Stimulated activated naive CD4-positive, alpha-beta T cell treated with Interleukin-2 at 50 U/mL for 16 hours (primary cell): ENCODE measurements at places on chromosomes 3 and 15.

GRCh38 chr3:124770336-124771082, 40.3 kb downstream of the UMPS start:
- no peak for DNase-seq

GRCh38 chr3:187074846-187075245, 64.5 kb downstream of the RPL39L start:
- DNase-seq, result no peak

- DNase-seq, result no peak
These were observed 90.2 kb upstream of the SNTN start for GRCh38 chr3:63562323-63562722.

DNA sequence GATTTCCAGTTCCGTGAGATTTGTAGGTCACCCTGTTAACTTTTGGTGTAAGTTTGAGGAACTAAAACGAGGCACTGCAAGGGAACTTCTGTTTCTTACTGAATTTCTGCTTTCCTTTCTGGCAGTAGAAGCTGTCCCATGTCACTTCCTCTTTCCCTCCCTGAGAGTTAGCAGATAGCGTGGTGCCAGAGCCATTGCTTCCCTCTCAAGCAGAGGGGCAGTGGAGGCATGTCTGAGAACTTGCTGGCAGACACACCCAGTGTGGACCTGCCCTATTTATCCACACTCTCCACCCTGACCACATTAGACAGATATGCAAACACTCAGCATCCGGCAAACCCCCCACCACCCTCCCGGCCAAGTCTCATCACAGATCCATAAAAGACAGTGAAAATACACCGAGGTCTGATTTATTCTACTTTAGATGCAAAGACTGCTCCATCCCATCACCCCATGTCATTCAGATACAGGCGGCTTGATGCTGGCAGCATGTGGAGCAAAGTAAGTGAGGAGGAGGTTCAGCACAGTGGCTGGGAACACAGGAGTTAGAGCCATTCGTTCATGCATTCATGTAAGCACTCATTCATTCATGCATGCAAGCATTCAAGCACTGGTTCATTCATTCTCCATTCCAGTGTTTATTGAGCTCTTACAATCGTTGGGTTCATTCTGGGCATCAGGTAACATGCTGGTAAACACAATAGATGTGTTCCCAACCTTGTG, 324.7 kb downstream of the SHQ1 start:
- DNase-seq, result no peak

- DNase-seq, result no peak
These were observed 422.2 kb downstream of the FHIT start for GRCh38 chr3:60829058-60829457.

- DNase-seq, result no peak
These were observed 99.9 kb downstream of the APBA2 start for GRCh38 chr15:28985691-28986090.

GRCh38 chr3:15903164-15903563, 105.4 kb upstream of the ANKRD28 start:
- no peak for DNase-seq

DNA sequence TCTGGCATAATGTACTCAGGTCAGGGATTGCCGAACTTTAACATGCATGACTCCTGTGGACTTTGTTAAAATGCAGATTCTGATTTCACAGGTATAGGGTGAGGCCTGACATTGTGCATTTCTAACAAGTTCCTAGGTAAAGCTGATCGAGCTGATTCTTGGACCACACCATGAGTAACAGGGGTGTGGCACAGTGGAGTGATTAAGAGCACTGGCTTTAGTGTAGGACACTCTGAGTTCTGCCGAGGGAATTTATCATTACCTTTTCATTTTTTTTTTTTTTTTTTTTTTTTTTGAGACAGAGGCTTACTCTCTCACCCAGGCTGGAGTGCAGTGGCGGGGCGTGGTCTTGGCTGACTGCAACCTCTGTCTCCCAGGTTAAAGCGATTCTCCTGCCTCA, 169.3 kb downstream of the ADAMTS9 start:
- DNase-seq, result no peak

GRCh38 chr3:114608293-114608692, 314.5 kb downstream of the TIGIT start:
- DNase-seq, result no peak

GRCh38 chr3:10189557-10190354, 25.0 kb downstream of the IRAK2 start:
- peak; percentile 10 for DNase-seq

GRCh38 chr3:170506556-170506955, 79.3 kb downstream of the SLC7A14 start:
- DNase-seq, result no peak

DNA sequence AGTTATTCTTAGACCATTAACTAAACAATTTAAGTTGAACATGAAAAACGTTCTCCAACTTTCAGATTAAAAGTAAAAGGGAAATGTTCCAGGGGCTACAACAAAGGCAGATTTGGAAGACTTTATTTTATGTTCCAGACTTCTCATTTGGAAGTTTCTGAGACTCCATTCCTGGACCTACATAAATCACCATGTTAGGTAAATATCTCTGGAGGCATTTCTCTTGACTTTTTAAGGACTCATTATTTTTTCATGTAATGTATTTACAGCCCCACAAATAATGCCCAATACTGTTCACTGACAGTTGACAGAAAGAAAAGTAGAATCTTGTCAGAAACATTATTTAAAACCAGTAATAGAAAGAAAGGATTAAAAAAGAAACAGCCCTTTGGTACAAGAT, 352.1 kb downstream of the SLC9A9 start:
- DNase-seq, result no peak

DNA sequence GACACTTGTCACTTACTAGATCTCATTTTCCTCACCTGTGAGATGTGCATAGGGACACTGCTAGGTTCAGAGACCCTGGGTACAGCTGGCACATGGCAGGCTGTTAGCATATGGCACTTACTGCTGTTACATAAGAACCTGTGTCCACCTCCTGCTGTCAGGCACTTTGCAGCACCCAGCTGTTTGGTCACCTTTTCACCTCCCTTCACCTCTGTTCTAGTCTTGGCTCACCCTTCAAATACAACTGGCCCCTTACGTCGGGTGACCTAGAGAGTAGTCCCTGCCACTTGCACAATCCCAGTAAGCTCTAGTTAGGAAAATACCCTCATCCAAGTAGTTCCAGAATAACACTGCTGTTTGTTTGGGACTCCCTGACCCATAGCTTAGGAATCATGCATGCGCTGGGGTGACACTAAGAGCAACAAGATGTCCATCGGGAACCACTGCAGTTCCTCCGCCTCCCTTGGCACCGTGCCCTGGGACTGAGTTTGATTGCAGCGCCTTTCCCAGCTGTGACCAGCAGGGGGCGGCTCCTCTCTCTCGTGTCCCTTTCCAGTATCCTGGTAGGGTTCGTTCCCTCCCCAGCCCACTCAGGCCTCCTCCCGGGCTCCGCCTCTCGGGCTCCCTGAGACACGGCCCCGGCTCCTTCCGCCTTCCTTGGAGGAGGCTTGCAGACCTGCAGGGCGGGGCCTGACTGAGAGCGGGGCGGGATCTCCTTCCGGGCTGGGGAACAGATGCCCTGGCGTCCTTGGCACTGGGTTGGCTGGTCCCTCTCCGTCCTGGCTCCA, 78.6 kb downstream of the ABHD5 start:
- peak; percentile 54 for DNase-seq

DNA sequence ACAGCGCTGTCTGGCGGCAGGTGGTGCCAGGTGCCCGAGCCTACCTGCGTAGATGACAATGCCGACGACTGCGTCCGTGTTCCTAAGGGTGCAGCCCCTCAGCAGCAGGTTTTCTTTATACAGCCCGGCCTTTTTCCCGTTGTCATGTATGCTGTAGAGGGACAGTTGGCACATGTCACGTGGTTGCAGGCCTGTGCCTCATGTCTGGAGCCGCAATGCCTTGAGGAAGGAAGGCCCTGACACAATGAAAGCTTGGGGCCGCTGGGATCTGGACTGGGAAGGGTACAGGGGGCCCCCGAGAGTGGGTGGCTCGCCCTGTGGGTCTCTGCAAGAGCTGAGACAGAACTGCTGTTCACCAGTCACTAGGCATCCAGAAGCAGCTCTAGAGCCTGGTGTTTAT, 136.0 kb downstream of the ATP10A start:
- no peak for DNase-seq

DNA sequence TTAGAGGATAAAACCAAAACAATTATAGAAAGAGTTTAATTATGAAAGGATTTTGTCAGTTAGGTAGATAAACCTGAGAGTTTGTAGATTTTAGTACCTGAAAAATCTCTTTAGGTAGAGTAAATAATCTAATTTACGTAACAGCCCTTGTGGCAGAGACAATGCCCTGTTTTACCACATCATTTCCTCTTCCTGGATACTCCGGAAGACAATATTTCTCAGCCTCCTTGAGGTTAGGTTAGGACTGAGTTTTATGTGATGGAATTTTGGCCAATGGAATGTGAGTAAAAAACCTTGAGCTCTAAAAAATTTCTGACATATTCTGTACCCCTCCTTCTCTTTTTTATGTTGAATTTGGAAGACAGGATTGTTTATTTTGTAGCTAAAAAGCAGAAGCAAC, 50.7 kb upstream of the TPRG1 start:
- no peak for DNase-seq

DNA sequence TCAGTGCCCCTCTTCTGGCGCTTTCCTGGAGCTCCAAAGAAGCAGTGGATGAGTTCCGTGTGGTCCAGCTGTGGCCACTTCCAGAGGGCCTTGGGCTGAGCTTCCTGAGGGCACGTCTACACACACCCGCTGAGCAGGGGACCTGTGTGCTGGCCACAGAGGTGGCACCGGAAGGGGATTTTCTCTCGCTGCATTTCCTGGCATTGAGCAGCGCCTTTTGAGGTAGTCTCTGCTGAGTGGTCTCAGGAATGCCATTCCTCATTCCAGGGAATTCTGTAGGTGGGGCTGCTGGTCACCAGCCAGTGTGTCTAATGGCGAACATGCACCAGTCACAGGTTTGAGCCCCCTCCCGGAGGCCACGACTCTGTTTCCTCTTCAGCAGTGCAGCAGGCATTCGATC, 48.1 kb downstream of the AMOTL2 start:
- DNase-seq, result no peak

DNA sequence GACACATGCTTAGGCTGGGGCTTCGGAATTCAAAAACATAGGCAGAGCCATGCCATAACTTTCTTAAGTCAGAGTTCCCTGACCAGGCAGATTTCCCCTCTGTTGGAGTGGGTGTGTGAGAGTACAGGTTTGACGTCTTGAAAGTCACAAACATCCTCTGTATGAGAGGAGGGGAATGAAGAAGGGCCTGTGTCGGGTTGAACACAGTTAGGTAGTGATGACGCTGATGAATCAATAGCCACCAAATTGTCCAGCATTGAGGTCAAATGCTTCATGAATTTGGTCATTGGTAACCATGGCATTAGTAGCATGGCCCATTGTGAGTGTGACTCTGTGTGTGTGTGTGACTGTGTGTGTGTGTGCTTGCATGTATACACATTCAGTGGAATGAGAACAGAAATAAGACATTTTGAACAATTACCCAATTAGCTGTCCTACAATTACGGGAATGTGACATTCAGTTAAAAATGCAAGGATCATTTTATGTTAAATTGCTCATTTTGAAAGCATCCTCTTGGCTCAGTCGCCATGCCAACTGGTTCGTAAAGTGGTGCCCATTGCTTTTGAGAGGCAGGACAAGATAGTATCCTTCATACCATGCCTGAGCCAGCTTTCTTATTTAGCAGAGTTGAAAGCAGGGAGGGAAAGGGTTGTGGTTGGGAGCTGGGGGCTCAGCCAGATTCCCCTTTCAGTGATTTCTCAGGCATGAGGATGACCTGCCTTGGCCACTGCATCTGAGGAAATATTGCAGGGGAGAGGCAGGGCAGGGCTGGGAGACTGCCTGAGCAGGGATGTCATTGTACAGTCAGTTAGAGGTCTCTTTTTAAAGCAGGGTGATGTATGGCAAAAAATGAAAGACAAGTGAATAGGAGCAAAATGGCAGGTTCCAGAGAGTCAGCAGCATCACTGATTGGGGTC, 35.4 kb downstream of the RBP2 start:
- DNase-seq, result no peak

GRCh38 chr15:88649286-88649733, 10.5 kb downstream of the ISG20 start:
- peak; percentile 70 for DNase-seq

DNA sequence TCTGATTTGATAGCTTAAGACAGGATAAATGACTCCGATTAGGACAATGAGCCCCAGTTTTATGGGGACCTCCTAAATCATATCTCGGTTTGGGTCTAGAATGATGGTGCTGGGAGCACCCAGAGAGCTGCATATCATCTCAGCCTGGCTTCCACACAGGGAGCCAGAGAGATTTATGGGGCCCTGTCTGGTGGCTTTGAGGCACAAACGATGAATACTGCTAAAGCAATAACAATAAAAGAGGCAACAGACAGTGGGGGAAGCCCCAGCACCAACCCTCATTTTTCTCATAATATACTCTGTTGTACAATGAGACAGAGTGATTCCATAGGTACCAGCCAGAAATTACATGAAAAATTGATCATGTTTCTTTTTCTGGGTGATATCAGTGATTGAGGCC, 889.0 kb upstream of the CFAP20DC start:
- no peak for DNase-seq

GRCh38 chr3:169748670-169749069, 16.2 kb downstream of the TERC start:
- no peak for DNase-seq

GRCh38 chr3:115720983-115721382, 97.7 kb downstream of the GAP43 start:
- DNase-seq, result no peak

DNA sequence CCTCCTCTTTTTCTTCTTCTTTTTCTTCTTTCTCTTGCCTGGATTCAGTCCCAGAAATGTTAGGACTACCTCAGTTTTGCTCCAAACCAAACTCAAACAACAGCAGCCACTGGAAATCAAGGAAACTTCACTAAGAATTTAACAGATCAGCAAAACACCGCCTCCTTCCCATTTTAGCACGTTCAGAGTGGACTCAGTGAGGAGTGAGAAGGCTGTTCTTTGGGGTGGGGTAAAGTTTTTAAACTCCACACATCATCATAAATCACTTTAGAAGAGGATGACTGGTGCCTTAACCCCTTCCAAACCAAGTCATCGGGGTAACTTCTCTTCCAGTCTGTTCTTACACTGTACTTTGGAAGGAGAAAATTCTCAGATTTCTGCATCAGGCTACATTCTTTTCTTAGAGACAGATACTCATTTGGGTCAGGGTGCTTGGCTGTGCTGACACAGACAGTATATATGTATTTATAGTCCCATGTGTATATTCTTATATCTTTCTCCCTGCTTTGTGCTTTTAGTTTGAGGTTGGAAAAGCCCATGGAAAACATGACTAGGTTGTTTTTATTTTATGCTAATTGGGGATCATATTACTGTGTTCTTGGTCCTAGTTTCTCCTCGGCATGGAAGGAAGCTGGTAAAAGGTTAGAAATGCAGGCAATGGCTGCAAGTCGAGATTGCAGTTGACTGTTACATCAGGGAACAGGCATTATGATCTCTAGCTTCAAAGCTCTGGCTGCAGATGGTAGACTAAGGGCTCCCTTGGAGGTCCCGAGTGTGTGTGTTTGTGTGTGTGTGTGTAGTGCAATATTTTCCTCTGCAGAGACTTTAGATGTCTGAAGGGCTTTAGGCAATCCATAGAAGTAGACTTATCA, at the start of gene CCDC80:
Gene CCDC80, minus strand, starts transcription at position 214 of the 872 bp plus-strand sequence. CDS start 1,238 bp downstream, outside the sequence.
- no peak for DNase-seq

- DNase-seq, result peak; percentile 22
These were observed 72.3 kb upstream of the ZNF280D start for GRCh38 chr15:56805466-56806147.
